GM03348 (cell line): ENCODE measurements at places on chromosomes 2 and 18.

DNA sequence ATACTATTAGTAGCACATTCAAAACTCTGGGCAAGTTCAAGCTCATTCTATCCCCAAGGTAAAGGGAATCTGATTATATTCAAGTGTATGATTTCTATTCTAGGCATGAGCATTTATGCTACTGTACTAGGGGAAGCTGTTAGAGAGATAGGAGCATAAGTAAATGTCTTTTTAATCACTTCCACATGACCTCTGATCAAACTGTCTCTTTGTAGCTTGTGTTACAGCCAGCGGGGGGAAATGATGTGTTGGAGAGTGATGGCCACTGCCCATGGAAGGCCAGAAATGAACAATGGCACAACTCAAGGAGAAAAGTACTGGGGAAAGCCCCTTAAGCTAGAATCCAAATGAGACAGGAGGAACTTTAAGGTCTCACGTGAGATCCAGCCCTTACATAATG lies 894.9 kb upstream of the CDH2 start:
- no peak for DNase-seq

DNA sequence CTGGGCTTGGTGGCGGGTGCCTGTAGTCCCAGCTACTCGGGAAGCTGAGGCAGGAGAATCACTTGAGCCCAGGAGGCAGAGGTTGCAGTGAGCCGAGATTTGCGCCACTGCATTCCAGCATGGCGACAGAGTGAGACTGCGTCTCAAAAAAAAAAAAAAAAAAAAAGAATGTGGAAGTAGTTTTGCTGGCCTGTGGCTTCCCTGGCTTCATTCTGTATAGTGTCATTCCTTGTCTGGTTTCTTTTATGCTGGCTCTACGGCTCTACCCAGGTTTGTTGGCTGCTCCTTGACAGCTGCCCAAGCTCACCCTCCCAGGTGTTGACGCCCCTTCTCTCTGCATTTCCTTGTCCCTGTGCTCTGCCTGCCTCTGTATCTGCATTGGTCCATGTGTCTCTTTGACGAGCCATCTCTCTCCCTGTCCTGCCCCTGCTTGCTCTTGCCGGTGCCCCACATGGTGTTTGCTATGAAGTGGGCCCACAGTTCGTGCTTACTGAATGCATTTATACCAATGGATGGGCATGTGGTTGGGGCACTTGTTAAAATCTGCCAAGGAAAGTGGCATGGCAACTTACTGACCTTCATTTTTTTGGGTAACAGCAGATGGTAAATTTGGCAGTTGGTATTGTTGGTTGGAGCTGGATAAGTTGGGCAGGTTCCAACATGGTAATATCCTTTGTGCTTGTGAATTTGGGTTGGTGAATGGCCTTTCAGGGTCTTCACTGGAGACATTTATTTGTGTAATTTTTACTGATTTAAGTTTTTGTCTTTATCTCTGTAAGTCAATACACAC lies 113.9 kb downstream of the MAP4K4 start:
- no peak for DNase-seq

GRCh38 chr2:154709215-154709614 lies 10.7 kb downstream of the KCNJ3 start:
- DNase-seq: no peak

DNA sequence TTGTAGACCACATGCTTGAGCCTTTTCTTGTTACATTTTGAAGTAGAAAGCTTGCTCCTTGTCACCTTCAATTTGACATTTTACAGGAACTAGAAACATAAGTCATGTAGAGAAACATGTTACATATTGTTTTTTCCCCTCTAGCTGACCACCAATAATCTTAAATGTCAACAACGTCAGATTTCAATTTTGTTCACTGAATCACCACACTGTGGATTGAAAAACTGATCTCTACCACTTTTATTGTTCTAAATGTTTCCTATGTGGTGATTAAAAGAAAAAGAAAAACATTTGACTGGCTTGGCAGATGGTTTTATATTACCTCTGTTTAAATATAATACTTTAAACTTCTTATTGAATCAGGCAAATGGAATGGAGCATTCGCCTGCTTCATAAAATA lies 87.7 kb downstream of the DSEL start:
- peak; percentile 7 for DNase-seq
